ENCODE measurements at places on chromosomes 5 and 9.

- DNase-seq = no peak
Measured at GRCh38 chr5:154502180-154502579, 24.2 kb upstream of the HAND1 start.

- DNase-seq = peak; percentile 9
Measured at GRCh38 chr9:76023715-76024195, 133.3 kb downstream of the PCSK5 start.

DNA sequence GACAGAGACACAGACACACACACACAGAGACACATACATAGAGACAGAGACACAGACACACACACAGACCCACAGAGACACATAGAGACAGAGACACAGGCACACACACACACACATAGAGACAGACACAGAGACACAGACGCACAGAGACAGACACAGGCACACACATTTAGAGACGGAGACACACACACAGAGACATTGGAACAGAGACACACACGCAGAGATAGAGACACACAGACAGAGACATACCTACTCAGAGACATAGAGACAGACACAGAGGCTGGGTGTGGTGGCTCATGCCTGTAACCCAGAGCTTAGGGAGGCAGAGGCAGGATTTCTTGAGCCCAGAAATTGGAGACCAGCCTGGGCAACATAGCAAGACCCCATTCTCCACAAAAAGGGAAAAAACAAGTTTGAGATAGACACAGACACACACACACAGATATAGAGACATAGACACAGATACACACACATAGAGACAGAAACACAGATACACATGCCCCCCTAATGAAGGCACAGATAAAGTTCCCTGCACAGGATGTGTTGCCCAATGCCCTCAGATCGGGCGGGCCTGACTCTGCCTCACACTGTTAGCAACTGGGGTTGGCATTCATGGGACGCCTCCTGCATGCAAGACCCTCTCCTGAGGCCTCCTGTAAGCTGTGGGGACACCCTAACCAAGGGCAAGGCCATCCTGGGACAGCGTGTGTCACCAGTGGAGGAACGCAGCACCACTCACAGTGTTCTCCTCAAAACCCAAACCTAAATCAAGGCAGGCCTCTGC lies 3.3 kb upstream of the RALGDS start:
- DNase-seq = no peak

DNA sequence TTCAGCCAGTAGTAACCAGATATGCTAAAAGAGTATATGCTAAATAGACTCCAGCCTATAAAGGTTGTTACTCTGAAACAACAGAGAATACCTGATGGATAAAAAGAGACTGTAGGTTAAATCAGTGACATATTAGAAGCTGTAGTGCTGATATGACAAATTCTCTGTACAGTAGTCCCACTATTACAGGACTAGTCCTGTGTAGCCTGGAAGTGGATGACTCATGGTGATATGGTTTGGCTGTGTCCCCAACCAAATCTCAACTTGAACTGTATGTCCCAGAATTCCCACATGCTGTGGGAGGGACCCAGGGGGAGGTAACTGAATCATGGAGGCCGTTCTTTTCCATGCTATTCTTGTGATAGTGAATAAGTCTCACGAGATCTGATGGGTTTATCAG lies 276.2 kb upstream of the POU5F2 start:
- no peak for DNase-seq

DNA sequence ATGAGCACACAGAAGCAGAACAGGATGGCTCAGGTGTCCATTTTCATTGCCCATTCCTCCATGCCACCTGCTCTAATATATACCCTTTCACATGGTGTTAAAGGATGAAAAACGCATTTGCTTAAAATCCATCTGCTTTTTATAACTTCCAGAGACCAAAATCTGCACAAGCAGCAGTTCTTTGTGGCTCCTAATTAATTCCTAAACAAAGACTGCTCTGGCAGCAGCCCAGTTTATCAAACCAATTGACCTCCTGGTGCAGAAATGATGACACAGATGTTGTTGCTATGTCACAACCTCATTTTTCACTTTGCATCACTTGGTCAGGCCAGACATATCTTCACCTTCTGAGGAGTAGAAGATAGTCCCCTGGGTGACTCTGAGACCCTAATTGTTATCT lies 141.2 kb downstream of the ASTN2 start:
- DNase-seq = no peak

All from T-helper 9 cell (primary cell).